Activated CD8-positive, alpha-beta T cell treated with anti-CD3 and anti-CD28 coated beads for 36 hours (primary cell): ENCODE measurements at places on chromosomes 11 and 22. TPM values are rescaled to one million over a fixed set of nuclear protein-coding genes. Genes with fewer than 3 reads are reported as not detected.

The APOBEC3B gene
- 5.0 TPM for total RNA-seq

The CCDC88B gene
- 65.8 TPM for total RNA-seq

DNA sequence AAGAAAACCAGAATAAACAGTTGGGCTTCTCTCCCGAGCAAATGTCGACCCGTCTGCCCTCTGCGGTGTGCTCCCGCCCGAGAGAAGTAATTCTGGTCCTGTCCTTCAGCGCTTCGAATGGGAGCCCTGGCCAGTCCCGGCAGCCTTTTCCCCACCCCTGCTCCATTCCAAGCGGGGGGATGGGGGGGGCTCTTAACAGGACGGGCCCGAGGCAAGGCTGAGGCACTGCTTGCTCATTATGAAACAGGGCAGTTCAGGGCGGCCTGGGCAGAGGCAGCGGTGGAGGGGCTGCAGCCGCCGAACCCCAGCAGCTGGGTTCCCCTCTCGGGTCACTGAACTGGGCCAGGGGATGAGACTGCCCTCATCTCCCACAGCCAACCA is 9.1 kb downstream of the BACE1-AS start:
- DNase-seq, result no peak

- no peak for DNase-seq
Measured at GRCh38 chr11:36026315-36026968, 82.6 kb downstream of the LDLRAD3 start.

DNA sequence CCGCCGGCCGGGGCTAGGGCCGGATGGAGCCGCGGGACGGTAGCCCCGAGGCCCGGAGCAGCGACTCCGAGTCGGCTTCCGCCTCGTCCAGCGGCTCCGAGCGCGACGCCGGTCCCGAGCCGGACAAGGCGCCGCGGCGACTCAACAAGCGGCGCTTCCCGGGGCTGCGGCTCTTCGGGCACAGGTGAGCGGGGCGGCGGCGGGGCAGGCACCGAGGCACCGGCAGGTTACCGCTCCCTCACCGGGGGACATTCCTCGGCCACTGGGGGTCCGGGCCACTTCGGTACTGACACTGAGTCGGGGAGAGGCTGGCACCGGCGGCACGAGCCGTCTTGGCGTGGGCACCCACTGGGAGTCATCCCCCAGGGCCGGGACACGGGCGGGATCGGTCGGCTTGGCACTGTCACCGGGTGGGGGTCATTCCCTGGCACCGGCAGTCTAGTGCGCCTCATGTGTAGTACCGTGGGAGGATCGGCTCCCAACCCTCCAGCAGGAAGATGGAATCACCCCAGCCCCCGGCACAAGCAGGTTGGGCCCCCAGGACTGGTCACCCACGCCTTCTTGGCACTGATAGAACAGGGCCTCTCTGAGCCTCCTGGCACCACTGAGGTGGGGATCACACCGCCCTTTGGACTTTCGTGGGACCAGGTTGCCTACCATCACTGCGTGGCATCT is 511 bp downstream of the DGKZ start:
- DNase-seq, result peak; percentile 39
